ENCODE measurements at places on chromosomes 7 and 10.
A peak's percentile ranks its signal among the peaks of the same experiment; 100 is the strongest.

DNA sequence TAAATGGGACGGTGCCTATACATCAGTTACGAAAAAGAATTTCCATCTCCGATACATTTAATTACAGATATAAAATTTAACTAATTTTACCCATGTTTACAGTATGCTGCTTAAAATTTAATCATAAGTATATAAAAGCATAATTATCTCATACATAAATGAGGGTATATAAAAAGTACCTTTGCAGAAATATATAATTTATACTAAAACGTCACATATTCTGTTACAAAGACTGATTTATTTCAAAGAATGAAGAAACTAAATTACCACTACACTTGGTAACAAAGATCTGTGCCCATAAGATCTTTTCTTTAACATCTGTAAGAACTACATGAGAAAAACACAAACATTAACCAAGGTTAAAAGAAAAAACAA lies 2.8 kb downstream of the DOCK4 start:
- DNase-seq = no peak

DNA sequence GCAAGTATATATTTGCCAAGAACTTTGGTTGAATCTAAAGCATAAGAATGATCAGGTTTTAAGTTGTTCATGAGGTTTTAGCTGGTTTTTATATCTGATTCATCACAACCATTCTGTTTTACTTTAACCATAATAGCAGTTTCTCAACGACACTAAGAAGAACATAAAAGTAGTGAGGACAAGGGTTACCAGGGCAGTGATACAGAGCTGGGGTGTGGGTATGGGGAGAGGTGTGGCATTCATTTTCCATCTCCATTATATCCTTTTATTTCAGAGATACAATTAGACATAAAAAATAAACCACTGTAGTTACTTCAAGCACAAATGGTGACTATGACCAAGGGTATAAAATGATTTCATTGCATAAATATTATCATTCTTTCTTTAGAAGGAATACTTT lies 149.8 kb upstream of the STEAP4 start:
- no peak for DNase-seq

DNA sequence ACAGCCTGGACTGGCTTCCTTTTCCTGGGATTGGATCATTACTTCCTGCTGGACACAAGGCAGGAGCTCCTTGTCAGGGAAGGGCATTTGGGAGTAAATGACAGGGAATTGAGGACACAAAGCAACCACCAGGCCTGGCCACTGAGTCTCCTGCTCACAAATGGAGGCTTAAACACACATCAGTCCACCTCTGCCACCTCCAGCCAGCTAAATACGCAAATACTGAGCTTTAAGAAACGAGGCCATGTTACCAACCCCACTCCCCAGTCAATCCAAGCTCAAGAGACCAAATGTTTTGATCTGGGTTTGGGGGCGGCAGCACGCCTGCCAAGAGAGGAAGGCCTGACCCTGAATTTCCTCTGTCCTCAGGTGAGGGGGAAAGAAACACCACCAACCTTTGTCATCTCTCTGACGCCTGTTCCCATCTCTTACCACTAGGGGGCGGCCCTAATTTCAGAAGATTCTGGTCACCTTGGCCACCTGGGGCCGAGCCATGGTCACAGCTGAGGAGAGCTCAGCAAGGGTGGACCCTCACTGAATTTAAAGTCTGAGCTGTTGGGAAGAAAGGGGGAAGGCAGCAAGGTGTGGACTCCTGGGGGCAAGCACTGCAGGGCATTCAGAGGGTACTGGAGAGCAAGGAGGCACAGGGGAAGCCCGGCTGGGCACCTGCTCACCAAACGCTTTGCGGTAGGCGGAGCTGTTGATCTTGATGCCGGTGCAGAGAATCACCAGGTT lies 16.5 kb downstream of the AIFM2 start:
- peak; percentile 59 for DNase-seq

DNA sequence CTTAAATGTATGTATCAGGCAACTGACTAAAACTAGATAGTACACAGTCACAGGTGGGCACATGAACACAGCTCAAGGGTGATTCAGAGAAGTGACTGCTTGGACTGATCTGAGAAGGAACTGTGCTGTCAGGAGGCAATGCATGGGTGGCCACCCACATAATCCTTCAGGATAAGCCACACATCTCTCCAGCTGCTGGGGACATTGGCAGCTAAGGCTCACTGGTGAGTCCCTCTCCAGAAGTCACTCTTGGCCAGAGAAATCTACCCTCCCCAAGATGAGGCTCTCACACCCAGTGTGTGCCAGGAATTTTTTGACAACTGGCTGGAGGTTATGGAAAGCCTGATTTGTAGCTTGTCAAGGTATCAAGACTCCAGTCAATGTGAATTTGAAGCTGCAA lies 302.4 kb upstream of the NEBL start:
- no peak for DNase-seq

DNA sequence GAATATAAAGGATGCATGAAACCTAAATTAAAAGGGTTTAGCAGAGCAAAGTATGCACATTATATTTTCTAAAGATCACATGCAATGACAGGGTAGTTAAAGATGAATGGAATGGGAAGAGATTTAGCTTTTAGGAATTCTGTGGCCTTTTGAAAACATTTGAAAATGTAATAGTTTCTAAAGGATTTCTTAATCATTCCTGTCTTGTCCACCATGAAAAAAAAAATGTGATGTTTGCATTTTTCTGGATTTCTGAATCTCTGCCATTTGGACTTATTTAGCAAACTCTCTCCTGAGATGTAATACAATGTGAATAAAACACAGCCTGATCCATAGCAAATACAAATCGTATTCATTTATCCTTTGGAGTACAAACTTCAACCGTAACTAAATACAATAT lies 126.6 kb upstream of the RAB11FIP2 start:
- no peak for DNase-seq

DNA sequence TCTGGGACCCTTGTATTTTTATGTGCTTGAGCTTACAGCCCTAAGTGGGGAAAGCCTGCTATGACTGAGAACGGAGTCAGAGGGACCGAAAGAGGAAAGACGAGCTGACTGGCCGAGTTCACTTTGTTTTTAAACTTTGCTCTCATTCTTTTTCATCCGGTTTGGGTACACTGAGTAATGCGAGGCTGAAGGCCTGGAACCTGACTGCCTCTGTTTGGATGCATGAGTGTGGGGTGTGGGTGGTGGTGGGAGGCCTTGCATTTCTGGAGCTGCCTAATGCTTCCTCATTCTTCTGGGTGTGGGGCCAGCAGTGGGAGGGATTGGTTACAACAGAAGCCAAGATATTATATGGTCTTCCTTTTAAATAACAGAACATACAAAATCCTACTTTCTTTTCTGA lies 155.5 kb downstream of the BUB3 start:
- DNase-seq = no peak

- DNase-seq = no peak
Measured at GRCh38 chr10:87593702-87594101, 66.0 kb upstream of the PAPSS2 start.

DNA sequence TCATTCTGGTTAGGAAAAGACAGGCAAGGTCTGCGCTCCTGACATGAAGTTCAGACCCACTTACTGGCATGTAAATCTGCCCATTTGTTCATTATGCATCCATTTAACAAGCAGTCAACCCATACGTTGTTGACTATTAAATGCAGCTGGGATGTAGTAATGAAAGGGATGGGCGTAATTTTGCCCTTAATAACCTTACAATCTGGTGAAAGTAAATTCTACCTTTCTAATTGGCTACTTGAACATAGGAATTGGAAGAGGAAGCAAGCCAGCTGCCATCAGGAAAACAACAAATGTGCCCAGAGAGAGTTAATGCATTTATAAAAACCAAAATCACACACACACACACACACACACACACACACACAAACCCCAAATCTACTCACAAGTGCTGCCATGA lies 170.2 kb upstream of the PITRM1 start:
- DNase-seq = no peak
